ENCODE measurements at places on chromosomes 3 and 15. TPM values are rescaled to one million over a fixed set of nuclear protein-coding genes. Genes with fewer than 3 reads are reported as not detected.

The HMCES gene
- total RNA-seq = 52.5 TPM

The SCAANT1 gene
- total RNA-seq = not detected

The FAM81A gene
- not detected for total RNA-seq

The PLA2G4B gene
- total RNA-seq = 69.9 TPM

The CPA3 gene
- total RNA-seq = not detected

The CADPS gene
- total RNA-seq = not detected

GRCh38 chr15:47607695-47608094 is 109.6 kb upstream of the SEMA6D start:
- no peak for DNase-seq

DNA sequence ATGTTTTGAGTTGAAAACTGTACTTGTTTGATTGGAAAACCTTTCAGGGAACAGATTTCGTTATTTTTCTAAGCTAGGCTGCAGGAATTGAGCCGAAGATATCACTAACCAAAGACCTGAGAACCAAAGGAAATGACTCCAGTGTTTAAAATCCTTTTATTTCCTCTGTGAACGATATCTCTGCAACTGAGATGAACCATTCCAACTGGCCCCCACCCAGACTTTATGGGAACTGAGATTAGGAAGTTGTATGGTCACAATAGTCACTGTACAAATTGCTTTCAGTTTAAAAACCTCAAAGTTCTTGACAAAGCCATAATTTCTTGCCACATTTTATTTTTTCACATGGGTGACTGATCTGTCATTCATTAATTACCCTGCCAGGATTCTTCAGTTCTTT is 232.4 kb downstream of the RBMS3 start:
- DNase-seq = no peak

DNA sequence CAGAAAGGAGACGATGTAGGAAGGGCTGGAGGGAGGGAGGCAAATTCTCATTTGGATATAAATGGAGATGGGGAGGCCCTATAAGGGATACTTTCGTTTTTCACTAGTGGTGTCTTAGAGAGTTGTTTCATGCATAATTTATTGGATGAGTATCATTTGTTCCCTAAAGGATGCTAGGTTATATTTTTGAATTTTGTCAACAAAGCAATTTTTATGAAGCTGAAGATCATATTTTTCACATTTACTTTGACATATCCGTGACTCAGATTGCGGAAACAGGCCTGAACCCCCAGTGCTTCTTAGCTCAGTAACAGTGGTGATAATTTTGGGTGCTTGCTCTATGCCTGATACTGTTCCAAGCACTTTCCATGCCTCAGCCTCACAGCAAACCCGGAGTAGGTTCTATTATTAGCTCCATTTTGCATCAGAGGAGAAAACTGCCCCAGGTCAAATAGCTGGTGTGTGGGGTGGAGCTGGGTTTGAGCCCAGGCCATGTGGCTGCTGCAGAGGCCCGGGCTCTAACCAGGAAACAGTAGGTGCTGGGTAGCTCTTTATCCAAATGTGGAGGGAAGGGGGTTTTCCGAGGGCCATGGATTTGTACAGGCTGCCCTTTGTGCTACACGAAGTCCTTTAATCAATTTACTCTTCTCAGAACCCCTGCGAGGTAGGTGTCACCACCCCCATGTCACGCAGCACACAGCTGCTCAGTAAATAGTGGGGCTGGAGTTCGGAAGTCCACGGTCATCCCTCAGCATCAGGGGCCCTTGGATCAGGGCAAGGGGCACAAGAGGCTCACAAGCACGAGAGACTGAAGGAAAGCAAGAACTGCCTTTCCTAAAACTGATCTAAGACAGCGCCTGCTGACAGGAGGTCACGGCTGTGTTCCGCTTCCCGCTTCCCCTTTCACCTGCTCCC is 99.1 kb downstream of the SLC49A4 start:
- DNase-seq = no peak

DNA sequence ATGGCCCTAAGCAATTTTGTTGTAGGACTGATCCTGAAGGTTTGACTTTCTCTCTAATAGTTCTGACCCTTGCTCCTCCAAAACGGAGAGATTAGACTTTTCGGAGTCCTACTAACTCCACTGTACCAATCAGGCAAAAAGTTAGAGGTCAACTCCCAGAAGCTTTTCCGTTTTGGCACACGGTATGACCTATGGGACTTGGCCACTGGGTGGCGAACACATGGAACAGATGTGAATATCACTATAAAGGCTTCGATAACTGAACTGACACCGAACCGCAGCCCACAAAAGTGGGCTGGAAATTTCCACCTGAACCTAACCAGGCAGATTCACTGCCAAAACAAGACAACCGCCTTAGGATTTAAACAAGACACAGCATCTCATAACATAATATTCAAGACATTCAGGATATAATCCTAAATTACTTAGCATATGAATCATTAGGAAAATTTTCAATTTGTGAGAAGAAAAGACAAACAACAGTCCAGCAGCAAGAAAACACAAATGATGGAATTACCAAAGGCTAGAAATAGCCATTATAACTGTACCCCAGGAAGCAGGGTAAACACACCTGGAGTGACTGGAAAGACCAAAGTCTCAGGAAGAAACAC is 12.2 kb upstream of the TM2D3 start:
- DNase-seq = no peak

GRCh38 chr3:14401692-14402303 is 608 bp upstream of the SLC6A6 start:
- no peak for DNase-seq

DNA sequence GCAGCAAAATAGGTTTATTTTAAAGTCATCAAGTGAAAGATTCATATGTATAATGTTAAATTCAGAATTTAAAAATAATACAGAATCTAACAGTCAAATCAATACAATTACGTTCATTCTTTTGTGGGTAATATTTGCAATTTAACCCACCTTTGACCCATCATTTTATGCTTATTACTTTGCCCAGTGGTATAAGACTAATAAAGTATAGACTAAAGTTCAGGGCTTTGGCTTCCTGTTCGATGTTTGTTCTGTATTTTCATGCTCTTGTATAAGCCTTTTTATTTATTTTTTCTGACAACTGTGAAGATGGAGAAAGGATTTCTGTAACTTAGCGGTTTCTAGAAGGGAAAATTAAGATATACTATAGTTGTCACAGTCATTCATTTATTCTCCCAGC is 44.3 kb upstream of the EIF3J start:
- no peak for DNase-seq

- DNase-seq = no peak
Observed at GRCh38 chr3:111260878-111261277, 189.3 kb downstream of the NECTIN3 start.

- no peak for DNase-seq
Observed at GRCh38 chr15:52419494-52419893, 109.2 kb downstream of the MYO5A start.

- no peak for DNase-seq
Observed at GRCh38 chr3:159818399-159818798, 170.2 kb upstream of the IL12A start.

GRCh38 chr3:27824312-27825200 is 102.4 kb upstream of the EOMES start:
- DNase-seq = no peak

GRCh38 chr3:61956236-61956635 is 394.9 kb downstream of the PTPRG start:
- no peak for DNase-seq
